ENCODE measurements at places on chromosomes 1 and 21.

- peak; percentile 14 for DNase-seq
These were observed 31.7 kb upstream of the DNAH14 start for GRCh38 chr1:224897529-224898327.

DNA sequence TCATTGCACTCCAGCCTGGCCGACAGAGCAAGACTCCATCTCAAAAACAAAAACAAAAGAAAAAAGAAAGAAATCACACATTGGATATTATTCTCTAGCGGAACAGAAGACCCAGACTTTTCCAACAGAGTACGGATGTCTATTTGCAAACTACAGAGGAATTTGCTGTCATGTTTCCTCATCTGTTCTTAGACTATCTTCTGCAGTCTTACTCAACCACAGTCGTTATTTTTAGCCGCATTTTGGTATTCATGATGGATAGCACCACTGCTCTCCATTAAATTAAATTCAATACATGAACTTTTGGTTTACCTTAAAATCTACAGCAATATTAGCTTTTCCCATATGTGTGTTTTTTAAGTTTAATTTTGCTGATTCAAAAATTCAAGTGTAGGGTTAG, 14.2 kb upstream of the HEATR1 start:
- no peak for DNase-seq

DNA sequence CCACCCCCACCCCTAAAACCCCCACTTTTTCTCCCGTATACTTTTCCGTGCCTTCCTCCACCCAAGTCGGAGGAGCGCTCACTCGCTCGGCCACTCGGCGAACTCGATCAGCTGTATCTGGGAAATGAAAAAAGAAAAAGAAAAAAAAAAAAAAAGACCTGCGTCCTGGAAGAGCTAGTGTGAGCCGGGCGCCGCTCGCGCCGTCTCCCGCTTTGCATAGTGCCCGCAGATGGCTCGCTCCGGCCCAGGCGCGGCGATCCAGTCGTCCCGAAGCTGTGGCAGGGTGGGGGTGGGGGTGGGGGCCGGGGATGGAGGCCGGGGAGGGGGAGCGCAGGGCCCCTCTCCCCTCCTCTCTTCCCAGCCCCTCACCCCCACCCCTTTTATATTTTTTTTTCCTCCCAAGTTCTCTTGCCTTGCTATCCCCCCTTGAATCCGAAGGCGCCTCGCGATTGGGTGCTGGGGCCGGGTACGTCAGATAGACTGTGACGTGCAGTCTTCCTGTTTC, 299 bp upstream of the PROX1 start:
- DNase-seq, result peak; percentile 39

- no peak for DNase-seq
These were observed 3.0 kb downstream of the RASSF5 start for GRCh38 chr1:206510371-206510770.

DNA sequence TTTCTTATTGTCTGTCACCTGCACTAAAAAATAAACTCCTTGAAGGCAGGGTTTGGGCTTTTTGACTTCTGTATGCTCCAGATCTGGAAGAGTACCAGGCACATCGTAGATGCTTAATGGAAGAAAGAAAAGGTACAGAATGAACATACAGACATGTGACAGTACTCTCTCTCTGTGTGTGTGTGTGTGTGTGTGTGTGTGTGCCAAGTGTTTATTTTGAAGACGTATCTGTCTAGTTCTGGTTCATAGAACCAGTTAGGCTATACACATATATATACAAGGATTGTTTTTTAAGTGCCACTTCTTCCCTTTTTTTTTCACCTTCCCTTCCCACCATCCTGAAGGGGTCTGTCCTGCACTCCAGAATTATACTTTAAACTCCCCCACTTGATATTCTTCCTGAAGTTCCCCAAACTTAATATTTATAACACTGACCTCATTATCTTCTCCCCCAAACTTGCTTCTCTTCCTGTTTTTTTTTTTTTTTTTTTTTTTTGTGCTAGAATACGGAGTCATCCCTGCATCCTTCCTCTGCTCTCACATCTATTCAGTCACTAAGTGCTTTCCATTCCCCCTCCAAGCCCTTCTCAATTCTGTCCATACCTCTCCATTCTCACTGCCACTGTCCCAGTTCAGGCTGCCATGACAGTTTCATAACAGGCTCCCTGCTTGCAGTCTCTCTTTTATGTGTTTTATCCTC, 5.4 kb upstream of the KCNA3 start:
- DNase-seq, result no peak

DNA sequence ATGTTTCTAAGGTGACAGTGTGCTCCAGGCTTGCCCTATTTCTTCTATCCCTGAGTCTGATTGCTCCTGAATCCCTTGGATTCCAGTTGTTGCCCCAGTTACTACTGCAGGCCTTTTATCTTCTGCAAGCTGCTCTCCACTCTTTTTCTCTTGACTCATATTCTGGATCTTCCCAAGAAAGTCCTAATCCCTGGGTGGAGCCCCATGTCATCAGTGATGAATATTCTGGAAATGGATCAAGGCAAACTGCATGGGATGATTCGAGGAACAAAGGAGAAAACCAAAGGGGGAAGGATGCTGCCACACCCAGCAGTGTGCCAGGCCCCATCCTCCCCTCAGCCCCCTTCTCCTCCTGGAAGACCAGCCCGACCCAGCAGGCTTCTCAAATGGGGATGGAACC, 63.3 kb upstream of the ATP2B4 start:
- peak; percentile 70 for DNase-seq

DNA sequence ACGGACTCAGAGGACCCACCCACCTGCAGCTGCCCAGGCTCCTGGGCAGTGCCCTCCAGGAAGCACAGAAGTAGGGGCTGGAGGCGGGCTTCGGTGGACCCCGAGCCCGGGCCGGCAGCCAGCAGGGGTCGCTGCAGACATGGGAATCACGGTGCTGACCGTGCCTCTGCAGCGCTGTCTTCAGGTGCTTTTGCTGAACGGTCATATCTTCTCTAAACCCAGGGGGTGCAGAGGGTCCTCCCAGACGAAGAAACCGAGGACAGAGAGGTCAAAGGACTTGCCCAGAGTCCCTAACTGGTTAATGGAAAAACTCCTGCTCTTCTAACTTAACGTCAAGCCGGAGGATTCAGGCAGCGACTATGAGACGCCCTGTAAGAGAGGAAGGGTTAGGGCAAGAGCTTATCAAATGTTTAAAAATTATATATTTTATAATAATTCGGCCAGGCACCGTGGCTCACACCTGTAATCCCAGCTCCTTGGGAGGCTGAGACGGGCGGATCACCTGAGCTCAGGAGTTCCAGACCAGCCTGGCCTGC, 21.5 kb upstream of the LEFTY2 start:
- DNase-seq, result no peak

DNA sequence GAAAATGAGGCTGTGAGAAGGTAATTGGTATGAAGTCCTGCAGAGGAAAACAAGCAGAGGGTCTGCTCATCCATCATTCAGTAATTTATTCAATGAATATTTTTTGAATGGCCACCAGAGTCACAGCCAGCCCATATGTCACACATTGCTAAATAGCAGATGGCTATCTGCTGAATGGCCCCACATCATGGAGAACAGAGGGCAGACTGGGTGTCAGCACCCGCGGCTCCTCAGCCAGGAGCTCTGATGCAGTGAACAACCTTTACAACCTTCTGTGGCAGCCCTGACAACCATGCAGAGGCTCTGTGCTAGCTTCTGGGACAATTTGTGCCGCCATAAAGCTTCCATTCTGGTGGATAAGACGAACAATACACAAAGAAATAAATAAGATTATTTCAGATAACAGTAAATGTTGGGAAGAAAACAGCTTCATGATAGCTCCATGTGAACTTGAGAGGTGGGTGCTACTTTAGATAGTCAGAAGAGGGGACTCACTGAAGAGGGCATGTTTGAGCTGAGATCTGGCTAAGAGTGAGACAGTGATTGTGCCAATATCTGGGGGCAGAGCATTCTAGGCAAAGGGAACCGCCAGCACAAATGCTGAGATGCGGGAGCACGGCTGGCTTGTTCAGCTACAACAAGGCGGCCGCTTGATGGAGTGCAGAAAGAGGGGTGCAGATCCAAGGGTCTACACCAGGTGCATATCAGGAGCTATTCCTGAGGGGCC, 2.8 kb upstream of the C1orf210 start:
- DNase-seq, result no peak

- DNase-seq, result no peak
These were observed 156.0 kb downstream of the PGBD5 start for GRCh38 chr1:230270185-230270558.

- peak; percentile 74 for DNase-seq
These were observed 1.0 kb downstream of the BTG2 start for GRCh38 chr1:203306089-203306964.

DNA sequence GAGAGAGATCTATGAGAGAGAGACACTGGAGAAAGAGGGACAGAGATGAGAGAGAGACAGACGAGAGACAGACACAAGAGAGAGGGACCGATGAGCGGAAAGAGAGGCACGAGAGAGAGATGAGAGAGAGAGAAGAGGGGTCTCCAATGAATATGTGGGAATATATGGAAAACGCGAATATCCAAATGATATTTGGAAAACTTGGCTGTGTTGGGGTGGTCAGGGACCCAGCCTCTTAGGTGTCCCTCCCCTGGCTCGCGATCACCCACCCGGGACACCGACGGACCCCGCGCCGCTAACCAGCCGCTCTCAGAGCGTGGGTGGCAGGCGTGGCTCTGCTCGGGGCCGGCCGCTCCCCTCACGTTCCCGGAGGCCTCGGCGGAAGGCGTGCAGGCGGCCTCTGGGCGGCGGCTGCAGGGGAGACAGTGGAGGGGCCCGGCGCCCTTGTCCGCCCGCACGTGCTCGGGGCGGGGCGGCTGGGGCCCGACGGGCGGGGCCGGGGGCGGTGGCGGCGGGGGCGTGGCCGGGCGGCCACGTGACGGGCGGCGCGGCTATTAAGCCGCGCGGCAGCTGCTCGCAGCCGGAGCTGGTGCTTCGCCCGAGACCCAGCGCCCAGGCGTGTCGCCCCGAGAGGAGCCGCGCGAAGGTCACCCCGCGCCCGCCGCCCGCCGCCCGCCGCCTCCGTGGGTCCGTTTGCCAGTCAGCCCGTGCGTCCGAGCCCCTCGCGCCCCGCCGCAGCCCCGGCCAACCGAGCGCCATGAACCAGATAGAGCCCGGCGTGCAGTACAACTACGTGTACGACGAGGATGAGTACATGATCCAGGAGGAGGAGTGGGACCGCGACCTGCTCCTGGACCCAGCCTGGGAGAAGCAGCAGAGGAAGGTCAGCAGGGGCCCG, at the start of gene ACTN2:
Gene ACTN2 (plus strand): TSS at position 583 of the 898 bp plus-strand sequence. CDS start 175 bp downstream, at position 758.
- DNase-seq, result peak; percentile 59

DNA sequence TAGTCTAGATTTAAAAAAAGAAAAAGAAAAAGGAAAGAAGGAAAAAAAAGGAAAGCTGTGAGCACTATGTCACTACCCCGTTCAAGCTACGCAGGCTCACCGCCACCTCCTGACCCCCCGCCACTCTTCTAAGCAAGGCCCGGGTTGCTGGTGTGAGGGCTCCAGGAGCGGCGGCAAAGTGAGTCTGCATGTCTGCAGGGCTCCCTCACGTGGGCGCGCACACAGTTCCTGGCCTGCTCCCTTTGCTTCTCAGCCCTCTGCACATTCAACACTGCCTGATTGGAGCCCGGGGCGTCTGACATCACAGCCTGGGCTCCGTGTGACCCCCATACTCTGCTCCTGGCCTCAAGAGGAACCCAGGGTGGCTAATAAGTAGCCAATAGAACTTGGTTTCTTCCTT, 81.4 kb upstream of the TLR5 start:
- DNase-seq, result no peak

- DNase-seq, result no peak
These were observed 123.3 kb upstream of the IFFO2 start for GRCh38 chr1:19079541-19080472.

DNA sequence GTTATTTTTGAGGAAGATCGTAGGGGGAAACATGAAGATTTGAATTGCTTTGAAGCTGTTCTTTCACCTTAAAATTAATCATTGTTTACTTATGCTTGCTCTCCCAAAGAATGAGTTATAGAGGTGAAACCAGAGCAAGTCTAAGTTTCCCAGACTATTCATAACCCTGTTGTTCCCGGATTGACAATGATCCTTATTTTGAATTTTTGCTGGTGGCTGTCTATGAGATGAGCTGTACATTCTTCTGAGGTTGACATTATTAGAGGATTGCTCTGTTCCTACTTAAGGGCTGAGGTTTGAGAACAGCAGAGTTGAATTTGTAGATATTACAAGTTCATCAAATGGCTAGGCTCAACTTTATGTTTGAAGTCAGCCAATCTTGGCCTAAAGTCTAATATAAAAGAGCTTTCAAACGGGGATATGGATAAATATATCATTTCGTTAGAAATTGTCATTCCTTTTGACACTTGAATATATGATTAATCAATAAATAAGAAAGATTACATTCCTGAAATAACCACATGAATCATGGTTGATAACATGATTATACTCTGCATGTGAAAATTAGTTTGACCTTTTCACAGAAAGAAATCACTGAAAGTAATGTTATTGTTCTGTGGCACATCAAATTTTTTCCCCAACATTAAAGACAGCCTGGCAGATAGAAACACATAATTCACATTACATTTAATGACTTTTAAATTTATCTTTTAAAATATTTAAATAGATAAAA, 19.1 kb upstream of the PDE4B start:
- peak; percentile 32 for DNase-seq

- no peak for DNase-seq
These were observed 842 bp upstream of the ZC3H12A start for GRCh38 chr1:37473431-37474045.

- peak; percentile 86 for DNase-seq
These were observed at the start of gene GOLT1A for GRCh38 chr1:204213668-204214662. GOLT1A (minus strand) TSS chr1:204213988; CDS start chr1:204213906, 82 bp downstream.

DNA sequence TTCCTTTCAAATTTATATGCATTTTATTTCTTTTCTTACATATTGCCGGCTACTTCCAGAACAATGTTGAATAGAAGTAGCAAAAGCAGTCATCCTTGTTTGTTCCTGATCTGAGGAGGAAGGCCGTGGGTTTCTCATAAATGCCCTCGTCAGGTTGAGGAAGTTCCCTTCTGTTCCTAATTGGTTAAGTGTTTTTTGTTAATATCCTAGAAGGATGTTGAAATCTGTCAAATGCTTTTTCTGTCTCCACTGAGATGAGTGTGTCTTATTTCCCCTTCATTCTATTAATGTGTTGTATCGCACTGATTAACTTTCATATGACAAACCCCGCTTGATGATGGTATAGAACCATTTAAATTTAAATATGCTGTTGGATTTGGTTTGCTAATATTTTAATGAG, 15.4 kb downstream of the TTLL10 start:
- no peak for DNase-seq

- DNase-seq, result no peak
These were observed 22.3 kb upstream of the GPR137B start for GRCh38 chr1:236119943-236120484.

DNA sequence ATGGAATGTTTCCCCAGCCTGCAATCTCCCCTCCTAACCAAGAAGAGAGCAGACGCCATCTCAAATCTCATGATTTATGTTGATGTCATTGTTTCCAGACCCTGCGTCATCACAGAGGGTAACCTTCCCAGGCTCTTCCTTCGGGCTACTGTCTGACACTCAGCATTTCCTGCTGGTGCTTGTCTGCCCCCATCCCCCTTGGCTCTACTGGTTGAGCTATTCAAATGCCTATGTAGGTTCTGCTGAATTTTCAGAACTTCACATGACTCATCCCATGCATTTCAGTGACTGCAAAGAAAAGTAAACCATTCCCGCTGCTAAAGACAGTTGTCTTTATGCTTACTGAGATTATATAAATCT, 24.8 kb upstream of the ITPKB start:
- DNase-seq, result peak; percentile 79

- DNase-seq, result peak; percentile 85
These were observed 269.2 kb downstream of the SDCCAG8 start for GRCh38 chr1:243525085-243525487.

GRCh38 chr1:6770751-6771440, 14.4 kb upstream of the CAMTA1 start:
- peak; percentile 48 for DNase-seq

GRCh38 chr21:27535188-27535587, 568.3 kb upstream of the ADAMTS5 start:
- DNase-seq, result no peak
